Activated T-cell treated with anti-CD3 and anti-CD28 coated beads, Interleukin-2, amount 50 U/mL, for 24 hours (primary cell): ENCODE measurements at places on chromosomes 11 and 22.

GRCh38 chr22:49090853-49091135, 736.9 kb downstream of the BRD1 start:
- no peak for DNase-seq

DNA sequence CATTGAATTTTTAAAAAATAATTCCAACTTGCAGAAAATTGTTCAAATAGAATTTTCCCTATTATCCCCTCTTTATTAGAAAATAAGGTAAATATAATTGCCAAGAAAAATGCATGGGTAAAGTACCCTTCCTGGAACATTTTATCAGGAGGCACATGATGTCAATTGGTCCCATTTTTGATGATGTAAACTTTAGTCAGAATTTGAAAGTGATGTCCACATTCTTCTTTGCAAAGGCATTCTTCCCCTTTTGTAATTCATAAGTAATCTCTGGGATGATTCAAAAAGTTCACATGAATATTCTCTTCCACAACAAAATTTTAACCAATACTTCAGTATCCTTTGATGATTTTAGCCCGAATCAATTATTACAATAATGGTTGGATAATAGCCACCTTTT, 86.9 kb upstream of the ANO3 start:
- no peak for DNase-seq

DNA sequence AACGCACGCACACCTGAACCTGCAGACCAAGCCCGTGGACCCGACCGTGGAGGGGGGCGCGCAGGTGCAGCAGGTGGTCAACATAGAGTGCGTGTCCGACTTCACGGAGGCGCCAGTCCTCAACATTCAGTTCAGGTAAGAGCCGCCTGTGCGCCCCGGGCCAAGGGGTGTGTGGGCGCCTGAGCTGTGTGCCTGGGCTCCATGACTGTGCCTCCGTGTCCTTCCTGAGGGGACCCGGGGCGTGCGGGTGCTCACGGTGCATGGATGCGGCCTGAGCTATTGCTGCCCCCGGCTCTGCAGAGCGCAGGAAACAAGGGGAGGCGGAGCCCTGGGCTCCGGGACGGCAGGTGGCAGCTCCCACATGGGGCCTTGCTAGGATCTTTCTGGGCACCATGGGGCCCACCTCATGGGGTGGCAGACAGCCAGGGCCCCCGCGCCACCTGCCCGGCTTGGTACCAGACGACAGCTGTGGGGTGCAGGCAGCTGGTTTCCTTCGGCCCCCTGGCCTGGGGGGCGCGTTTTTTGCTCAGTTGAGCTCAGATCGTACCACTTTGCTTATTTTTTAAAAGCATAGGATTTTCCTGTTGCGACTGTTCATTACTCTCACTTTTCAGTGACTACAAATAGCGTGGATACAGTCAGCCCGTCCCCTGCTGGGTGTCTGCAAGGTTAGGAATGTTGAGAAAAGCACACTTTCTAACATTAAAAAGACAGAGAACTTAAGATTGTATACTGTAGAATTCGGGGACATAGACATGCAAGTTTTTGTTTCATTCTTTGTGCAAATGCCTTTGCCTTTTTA, 28.3 kb downstream of the MUC6 start:
- no peak for DNase-seq

DNA sequence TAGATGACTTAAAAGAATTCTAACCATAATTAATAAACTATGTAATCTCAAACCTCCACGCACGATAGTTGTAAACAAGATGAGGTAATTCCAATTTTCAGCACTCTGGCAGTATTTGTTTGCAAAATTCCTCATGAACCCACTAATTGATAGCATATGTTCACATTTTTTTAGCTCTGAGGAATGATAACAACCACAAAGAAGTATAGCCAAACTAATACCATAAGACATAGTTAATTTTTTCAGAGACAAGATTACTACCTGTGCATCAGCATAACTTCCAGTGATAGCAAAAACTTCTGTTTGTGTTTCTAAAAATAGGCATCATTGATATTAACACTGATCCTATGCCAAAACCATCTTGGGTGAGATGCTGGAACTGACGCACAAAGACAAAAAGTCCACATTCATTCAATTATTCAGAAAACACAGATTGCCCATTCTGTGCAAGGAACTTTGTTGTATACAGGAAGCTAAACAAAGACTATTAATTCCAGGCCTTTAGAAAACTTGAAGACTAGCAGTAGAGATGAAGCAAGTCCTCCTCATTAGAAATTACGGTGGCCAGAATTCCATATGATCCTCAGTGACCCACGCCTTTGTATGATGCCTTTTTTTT, 57.7 kb downstream of the PDGFD start:
- DNase-seq = no peak

GRCh38 chr11:31870609-31871309, 59.6 kb upstream of the PAX6 start:
- peak; percentile 37 for DNase-seq

DNA sequence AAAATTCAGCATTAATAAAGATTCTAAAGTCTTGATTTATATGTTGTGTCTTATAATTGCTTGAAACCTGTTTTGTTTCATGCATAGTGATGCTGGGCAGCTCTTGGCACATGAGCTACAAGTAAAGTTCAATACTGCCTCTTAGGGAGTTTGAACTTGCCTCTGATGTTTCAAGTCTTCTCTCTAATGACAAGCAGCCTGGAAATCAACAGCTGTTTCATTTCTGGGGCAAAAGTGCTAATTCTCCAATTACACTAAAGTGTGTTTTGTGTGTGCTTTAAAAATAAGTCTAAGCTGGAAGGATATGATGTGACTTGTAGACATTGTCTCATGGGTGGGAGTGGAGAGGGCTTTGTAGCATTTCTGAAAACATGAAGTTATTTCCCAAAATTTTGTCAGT, 23.7 kb upstream of the SESN3 start:
- no peak for DNase-seq

GRCh38 chr11:33773987-33774735, at the start of gene FBXO3:
TSS of gene FBXO3 (minus strand) at chr11:33774520. CDS start at chr11:33774497, 23 bp downstream.
- peak; percentile 88 for DNase-seq

GRCh38 chr11:59459916-59460315, 3.2 kb downstream of the OR4D6 start:
- DNase-seq = no peak

GRCh38 chr11:60511393-60511792, 3.8 kb upstream of the MS4A13 start:
- no peak for DNase-seq

GRCh38 chr22:36831206-36831605, 14.4 kb upstream of the PVALB start:
- DNase-seq = no peak

DNA sequence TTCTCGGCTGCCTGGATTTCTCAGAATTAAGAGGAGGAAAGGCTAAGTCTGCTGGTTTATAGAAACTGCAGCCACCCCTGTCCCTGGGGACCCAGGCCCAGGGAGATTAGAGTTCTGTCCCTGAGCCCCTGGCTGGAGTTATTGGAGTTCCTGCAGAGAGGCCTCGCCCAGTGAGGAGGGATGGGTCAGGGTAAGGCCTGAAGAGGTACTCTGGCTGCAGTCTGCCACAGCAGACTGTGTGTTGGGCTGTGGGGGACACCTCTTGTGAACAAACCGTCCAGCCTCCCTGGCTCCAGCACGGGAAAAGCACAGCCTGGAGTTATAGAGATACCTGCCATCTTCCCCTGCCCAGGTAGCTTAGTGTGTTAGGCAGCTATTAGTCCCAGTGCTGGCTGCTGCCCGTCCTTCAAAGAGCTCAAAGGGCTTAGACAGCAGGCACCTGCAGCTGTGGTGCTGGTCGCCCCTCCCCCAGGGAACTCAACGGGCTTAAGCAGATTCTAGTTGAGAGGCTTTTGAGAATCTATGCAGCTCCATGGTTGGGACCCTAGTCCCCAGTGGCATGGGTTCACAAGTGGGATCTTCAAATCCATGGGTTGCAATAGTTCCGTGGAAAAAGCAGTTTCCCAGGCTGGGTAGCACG, 36.6 kb upstream of the MUC15 start:
- DNase-seq = no peak
